ENCODE measurements at places on chromosomes 4 and X. TPM values are rescaled to one million over a fixed set of nuclear protein-coding genes. Genes with fewer than 3 reads are reported as not detected.

SPANXN4 gene
- total RNA-seq: not detected

GRCh38 chr4:145851511-145852201 is 87.0 kb downstream of the ZNF827 start:
- no peak for DNase-seq
- no peak overlapping the region for H3K27ac ChIP-seq
- H3K36me3 ChIP-seq: no peaks in the 10 kb centered on the region
- no peak overlapping the region for H3K4me3 ChIP-seq
- H3K27me3 ChIP-seq: no peaks in the 10 kb centered on the region

DNA sequence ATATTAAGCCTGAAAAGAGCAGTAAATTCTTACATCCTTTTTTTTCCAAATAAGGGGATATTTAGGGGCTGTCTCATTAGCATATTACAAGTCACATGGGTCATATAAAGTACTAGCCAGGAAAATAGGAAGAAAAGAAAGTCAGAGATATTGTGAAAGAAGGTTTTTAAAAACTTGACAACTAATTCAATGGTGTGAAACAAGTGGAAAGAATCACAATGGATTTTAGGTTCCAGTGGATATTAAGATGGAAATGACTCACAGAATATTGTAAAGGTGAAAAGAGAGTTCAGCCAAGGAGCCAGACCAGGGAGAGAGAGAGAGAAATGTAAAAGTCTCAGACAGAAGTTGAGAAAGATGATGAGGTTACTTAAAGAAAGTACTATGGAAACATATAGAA is 297.2 kb downstream of the IQCM start:
- no peak overlapping the region for H3K27ac ChIP-seq
- H3K4me1 ChIP-seq: peaks cover 5% of the 10 kb centered on the region
- H3K36me3 ChIP-seq: no peaks in the 10 kb centered on the region
- no peaks in the 10 kb centered on the region for H3K27me3 ChIP-seq
- no peak for DNase-seq

DNA sequence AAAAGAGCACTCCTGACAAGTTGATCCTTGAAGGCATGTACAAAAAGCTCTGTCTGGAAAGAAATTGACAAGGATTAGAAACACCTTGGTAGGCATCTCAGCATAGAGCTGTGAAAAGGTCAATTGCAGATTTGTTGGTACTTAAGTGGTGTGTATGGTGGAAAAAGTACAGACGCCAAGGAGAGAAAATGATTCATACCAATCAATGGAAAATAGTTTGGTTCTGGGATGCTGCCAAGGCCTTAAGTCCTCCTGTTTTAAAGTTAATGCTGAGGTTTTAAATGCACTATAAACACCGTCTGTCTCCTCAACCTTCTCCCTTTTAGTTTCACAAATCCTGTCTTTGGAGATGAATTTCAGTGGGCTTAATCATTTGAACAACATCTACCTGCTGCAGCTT is 524.1 kb downstream of the IL15 start:
- no peaks in the 10 kb centered on the region for H3K27me3 ChIP-seq
- DNase-seq: no peak
- H3K4me3 ChIP-seq: no peak overlapping the region
- H3K4me1 ChIP-seq: no peaks in the 10 kb centered on the region

MBTPS2 gene
- 15.8 TPM for total RNA-seq

MAOA gene
- total RNA-seq: 165 TPM

DNA sequence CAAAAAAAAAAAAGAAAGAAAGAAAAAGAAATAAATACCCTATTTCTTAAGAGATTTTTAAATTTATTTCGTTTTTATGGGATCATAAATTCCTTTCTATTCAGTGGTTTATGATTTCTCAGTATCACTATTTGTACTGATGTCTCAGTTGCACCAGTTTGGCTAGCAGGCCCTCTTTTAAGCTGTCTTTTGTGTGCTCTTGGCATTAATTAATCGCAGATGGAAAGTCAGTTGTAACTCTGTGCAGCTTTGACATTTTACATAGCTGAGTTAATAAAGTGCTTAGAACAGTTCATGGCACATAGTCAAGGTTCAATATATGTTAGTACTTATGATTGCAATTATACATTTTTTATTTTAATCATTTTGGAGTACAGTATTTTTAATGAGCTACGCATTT is 123.7 kb upstream of the NUDT6 start:
- H3K27ac ChIP-seq: no peak overlapping the region
- H3K4me3 ChIP-seq: no peak overlapping the region
- no peak for DNase-seq

DNA sequence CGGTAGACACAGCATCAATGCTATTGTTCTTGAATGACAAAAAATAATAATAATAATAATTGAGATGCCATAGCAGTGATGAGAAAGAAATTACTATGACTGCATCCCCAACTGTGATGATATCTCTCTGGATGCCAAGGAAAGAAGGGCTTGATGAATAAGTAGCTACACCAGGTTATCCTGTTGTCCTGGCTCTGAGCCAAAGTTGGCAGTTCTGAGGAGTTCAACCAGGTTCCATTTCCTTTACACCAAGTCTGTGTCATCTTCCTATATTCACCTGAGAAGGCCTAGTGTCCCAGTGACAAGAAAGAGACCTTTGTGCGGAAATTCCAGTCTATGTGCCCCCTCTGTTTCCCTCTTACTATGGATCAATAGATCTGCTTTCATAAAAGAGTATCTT is 3.4 kb upstream of the MAML3 start:
- peaks cover 29% of the 10 kb centered on the region for H3K4me1 ChIP-seq
- DNase-seq: no peak
- no peaks in the 10 kb centered on the region for H3K27me3 ChIP-seq
- no peak overlapping the region for H3K4me3 ChIP-seq
- peak overlapping the region; percentile 85 for H3K27ac ChIP-seq

DNA sequence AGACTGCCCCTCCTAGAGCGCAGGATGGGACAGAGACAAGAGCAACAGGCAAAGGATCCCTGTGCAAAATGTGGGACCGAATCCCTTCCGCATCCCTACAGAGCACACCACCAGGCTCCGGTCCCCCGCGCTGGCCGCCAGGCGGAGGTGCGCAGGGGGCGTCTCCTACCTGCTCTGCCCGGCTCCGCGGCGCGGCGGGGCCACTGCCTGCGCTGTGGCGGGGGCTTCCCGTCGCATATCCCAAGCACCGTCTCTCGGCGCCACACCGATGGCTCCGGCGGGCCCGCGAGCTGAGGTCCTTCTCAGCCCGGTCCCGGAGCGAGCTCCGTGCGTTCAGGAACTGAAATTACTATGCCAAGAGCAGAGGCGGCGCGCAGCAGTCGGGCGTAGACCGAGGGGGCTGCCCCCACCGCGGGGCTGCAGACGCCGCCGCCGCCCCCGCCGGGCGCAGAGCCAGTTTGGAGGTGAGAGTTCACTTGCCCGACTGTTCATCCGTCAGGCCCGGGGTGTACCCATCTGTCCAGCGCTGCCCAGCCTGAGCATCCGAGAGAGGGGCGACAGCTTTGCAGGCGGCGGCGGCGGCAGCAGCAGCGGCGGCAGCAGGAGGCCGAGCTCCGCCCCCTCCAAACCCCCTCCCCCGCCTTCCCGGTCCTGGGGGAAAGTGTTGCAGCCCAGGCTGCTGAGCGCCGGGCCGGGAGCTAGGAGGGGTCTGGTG is at the start of gene GPRIN3:
Gene GPRIN3, minus strand, starts transcription at position 355 of the 715 bp plus-strand sequence. CDS start 57,690 bp downstream, outside the sequence.
- no peaks in the 10 kb centered on the region for H3K36me3 ChIP-seq
- H3K4me3 ChIP-seq: peak within 1 kb of the TSS; percentile 64
- H3K27me3 ChIP-seq: no peaks in the 10 kb centered on the region
- peak; percentile 72 for DNase-seq

All from sigmoid colon (tissue), 7 donors.